ENCODE measurements at places on chromosomes 12 and 14.

- DNase-seq = no peak
Measured at GRCh38 chr12:38983117-38983571, 77.8 kb upstream of the CPNE8 start.

- DNase-seq = no peak
Measured at GRCh38 chr12:46763230-46763629, 62.6 kb downstream of the SLC38A4 start.

- no peak for DNase-seq
Measured at GRCh38 chr14:21734457-21735074, 60.9 kb upstream of the OR4E1 start.

GRCh38 chr14:89564286-89564957 lies 147.4 kb upstream of the FOXN3 start:
- no peak for DNase-seq

DNA sequence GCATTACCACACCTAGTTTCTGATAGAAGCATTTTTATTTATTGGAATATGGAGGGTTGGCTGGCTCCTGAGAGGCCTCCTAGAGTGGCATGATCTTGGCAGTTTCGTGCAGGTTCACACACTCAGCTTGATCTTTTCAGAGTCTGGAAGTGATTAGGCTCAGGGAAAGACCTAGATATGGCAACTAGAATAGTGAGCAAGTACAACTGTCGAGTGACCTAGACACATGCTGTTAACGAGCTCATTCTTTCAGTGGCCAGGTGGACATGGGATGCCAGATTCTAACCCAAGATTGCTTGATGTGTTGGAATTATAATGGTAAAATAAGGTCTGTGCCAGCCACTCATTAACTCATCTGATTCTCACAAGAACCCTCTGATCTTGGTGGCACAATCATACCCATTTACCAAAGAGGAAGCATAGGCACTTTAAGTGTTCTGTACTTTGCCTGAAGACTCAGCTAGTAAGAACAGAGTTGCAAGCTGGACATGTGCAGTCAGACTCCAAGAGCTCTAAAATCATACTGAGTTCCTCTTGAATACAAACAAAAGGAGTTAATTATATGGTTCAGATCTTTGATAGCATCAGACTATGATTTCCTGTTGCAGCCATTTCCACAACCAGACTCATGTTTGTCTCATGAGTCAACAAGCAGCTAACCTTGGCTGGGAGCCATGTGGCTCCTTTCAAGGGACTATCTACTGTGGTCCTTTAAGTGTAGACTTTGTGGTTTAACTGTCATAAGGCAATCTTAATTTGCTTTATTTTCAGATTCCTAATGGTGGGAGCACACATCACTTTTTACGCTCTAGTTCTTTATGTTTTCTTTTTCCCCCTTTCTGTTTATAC lies 144.2 kb downstream of the PLEKHA5 start:
- peak; percentile 46 for DNase-seq
